ENCODE measurements at places on chromosomes 6 and 20.

GRCh38 chr20:51797357-51798025, 4.8 kb downstream of the SALL4 start:
- no peak for DNase-seq

GRCh38 chr20:52242237-52243230, 51.0 kb upstream of the ZFP64 start:
- DNase-seq = peak; percentile 29

DNA sequence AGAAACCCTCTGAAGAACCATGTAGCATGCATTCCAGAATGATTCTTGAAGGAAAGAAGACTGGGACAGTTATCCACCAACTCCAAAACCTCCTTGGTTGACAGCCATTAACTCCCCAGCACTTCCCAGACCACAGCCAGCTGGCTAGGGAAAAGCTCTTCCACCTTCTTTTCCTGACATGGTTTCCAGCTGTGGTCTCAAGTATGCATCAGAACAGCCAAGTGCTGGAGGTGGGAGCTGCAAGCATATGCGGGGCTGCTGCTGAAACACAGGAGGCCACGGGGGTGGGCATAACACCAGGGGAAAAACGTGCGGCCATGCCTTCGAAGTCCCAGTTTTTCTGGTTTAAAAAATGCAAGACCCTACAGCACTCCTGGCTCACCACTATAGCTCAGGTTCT, 108.0 kb upstream of the FAM184A start:
- no peak for DNase-seq

DNA sequence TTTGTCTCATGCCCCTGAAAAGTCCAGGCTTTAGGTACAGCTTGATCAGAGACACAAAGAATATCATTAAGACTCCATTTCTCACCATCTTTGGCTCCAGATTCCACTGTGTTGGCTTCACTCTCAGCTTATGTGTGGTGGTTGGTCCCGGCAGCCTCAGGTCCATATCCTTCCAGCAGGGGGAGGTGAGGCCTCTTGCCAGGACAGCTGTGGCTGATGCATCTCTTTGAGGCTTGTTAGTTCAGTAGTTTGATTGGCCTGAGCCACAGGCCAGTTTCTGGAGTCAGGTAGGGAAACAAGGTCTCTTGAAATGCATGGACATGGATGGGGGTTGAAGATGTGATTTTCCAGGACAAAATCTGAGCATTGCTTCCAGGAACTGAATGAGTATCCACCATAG, 62.4 kb downstream of the JAG1 start:
- DNase-seq = peak; percentile 38

DNA sequence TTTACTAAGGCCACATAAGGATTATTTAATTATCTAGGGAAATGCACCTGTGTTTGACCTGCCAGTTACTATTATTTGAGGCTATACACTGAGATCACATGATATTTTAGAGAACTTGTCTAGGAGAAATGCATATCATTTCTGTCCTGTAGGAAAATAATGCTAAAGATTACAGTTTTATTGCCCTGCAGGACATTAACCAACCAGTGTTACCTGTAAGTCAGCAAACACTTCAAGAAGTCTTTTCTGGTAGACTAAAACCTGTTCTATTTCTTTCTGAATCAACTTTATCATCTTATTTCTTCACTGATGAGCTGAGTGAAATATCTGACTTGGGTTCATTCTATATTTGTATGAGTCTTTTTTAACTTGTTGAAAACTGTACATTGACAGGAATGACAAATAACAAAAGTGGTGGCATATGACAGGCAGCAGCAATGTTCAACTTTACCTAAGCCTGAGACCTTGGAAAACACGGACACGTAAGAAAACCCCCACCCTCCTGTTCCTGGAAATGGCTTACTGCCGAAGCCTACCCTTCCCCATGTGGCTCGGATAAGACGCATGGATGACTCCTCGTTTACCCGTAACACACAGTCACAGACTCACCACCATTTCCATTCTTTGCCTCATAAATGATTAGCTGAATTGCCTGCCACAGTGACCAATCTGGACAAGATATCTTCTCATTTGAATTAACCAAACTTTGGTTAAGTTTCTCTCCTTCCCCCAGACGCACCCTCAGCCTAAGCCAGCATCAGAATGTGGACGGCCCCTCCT, 118.0 kb upstream of the CD93 start:
- no peak for DNase-seq

DNA sequence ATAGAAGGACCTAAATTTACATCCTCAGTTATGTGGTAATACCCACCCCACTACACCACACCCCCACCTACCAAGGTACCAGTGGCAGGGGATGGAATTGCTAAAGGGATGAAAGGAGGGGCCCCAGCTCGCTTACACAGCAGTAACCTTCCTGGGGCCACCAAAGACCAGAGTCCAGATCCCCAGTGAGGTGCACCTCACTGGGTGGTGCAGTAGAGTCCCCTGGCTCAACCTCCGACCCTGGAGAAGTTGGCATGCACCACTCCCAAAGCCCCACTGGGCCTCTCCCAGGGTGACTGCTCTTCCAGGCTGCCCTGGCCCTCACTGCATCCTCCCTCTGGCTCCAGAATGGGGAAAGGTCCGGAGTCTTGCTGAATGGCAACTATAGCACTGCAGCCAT, 816 bp downstream of the UNC5CL start:
- DNase-seq = no peak

GRCh38 chr20:46347841-46348803, 39.8 kb upstream of the CDH22 start:
- no peak for DNase-seq

- DNase-seq = no peak
Observed at GRCh38 chr6:115360602-115361325, 699.9 kb downstream of the FRK start.

Data from SK-N-SH (cell line).